Regular cardiac myocyte (primary cell): ENCODE measurements at places on chromosomes 7 and 10. TPM values are rescaled to one million over a fixed set of nuclear protein-coding genes. Genes with fewer than 3 reads are reported as not detected.

Gene MMD2
- total RNA-seq: not detected in 2 replicates

Gene TMEM176B
- total RNA-seq: not detected in 2 replicates

Gene MSS51
- total RNA-seq: 1.2 and 2.3 TPM in 2 replicates

Gene MYPN
- total RNA-seq: 1.1 and 5.0 TPM in 2 replicates

Gene CNNM2
- total RNA-seq: 4.0 and 9.0 TPM in 2 replicates

Gene RADIL
- 0.38 and 0.56 TPM in 2 replicates for total RNA-seq

Gene OPALIN
- total RNA-seq: not detected in 2 replicates

Gene CLDN15
- total RNA-seq: 1.7 and 4.2 TPM in 2 replicates

Gene LBX1
- total RNA-seq: not detected in 2 replicates

Gene CLEC2L
- total RNA-seq: not detected in 2 replicates

Gene LAMB1
- 348 and 539 TPM in 2 replicates for total RNA-seq

Gene SFRP4
- total RNA-seq: 12.3 and 235 TPM in 2 replicates

Gene SNCG
- total RNA-seq: 26.3 and 36.1 TPM in 2 replicates

Gene ASB10
- not detected in 2 replicates for total RNA-seq

Gene MMP21
- total RNA-seq: 0.28 TPM in 1 of 2 replicates, not detected in the other

Gene TFPI2
- total RNA-seq: 417 and 931 TPM in 2 replicates

Gene PTPRN2
- total RNA-seq: 0.77 and 1.7 TPM in 2 replicates

Gene FAM25A
- not detected in 2 replicates for total RNA-seq

Gene FEZF1
- total RNA-seq: not detected in 2 replicates

Gene LOXL4
- 46.8 and 192 TPM in 2 replicates for total RNA-seq

Gene CPA1
- total RNA-seq: not detected in 2 replicates

Gene GPRIN2
- not detected in 2 replicates for total RNA-seq

Gene CYP2C18
- not detected in 2 replicates for total RNA-seq

Gene CLCN1
- total RNA-seq: not detected in 2 replicates

Gene DYNC1I1
- 1.7 and 2.3 TPM in 2 replicates for total RNA-seq

Gene TRIM73
- total RNA-seq: 0.19 and 1.1 TPM in 2 replicates

Gene BET1
- total RNA-seq: 38.2 and 84.0 TPM in 2 replicates

Gene TAC1
- total RNA-seq: 0.28 TPM in 1 of 2 replicates, not detected in the other

Gene PAPOLB
- total RNA-seq: 0.19 and 0.28 TPM in 2 replicates

Gene TDRD1
- 1.9 and 5.1 TPM in 2 replicates for total RNA-seq

Gene BICC1
- 92.6 and 161 TPM in 2 replicates for total RNA-seq

Gene C10orf62
- total RNA-seq: 0.19 TPM in 1 of 2 replicates, not detected in the other

Gene LRRD1
- total RNA-seq: under 0.01 TPM in 2 replicates

Gene GPR37
- total RNA-seq: not detected in 2 replicates

Gene DCLRE1C
- 9.0 and 9.2 TPM in 2 replicates for total RNA-seq

Gene DHTKD1
- total RNA-seq: 15.0 and 21.7 TPM in 2 replicates

Gene NEUROG3
- total RNA-seq: not detected in 2 replicates

Gene MSMB
- not detected in 2 replicates for total RNA-seq

Gene SLC18A3
- total RNA-seq: under 0.01 TPM in 1 of 2 replicates, not detected in the other

Gene SAMD9L
- total RNA-seq: 14.2 and 28.8 TPM in 2 replicates

Gene SFTPD
- total RNA-seq: not detected in 2 replicates

Gene MYL10
- total RNA-seq: not detected in 2 replicates

Gene HOXA5
- total RNA-seq: 0.77 and 0.85 TPM in 2 replicates

Gene CFAP46
- total RNA-seq: under 0.01 and 0.19 TPM in 2 replicates

Gene ZNF853
- 0.19 and 0.28 TPM in 2 replicates for total RNA-seq

Gene GHRHR
- total RNA-seq: not detected in 2 replicates

Gene CDNF
- total RNA-seq: 1.1 and 1.2 TPM in 2 replicates

Gene VSTM4
- 0.77 and 4.5 TPM in 2 replicates for total RNA-seq

Gene TACC2
- 1.1 and 3.6 TPM in 2 replicates for total RNA-seq
